ENCODE measurements at places on chromosomes 4 and X. TPM values are rescaled to one million over a fixed set of nuclear protein-coding genes. Genes with fewer than 3 reads are reported as not detected.

DNA sequence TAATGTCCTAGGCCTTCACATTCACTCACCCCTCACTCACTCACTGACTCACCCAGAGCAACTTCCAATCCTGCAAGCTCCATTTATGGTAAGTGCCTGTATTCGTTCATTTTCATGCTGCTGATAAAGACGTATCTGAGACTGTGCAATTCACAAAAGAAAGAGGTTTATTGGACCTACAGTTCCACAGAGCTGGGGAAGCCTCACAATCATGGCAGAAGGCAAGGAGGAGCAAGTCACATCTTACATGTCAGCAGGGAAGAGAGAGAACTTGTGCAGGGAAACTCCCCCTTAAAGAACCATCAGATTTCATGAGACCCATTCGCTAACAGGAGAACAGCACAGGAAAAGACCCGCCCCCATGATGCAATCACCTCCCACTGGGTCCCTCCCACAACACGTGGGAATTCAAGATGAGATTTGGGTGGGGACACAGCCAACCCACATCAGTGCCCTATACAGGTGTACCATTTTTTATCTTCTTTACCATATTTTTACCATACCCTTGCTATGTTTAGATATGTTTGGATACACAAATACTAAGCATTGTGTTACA lies 18.2 kb upstream of the TLR1 start:
- no peak for DNase-seq

- no peak for DNase-seq
These were observed 379.7 kb downstream of the TLL1 start for GRCh38 chr4:166252487-166253402.

- DNase-seq: no peak
These were observed 11.8 kb downstream of the AMBN start for GRCh38 chr4:70603856-70604255.

- no peak for DNase-seq
These were observed 8.2 kb downstream of the MSANTD1 start for GRCh38 chr4:3257103-3257555.

DNA sequence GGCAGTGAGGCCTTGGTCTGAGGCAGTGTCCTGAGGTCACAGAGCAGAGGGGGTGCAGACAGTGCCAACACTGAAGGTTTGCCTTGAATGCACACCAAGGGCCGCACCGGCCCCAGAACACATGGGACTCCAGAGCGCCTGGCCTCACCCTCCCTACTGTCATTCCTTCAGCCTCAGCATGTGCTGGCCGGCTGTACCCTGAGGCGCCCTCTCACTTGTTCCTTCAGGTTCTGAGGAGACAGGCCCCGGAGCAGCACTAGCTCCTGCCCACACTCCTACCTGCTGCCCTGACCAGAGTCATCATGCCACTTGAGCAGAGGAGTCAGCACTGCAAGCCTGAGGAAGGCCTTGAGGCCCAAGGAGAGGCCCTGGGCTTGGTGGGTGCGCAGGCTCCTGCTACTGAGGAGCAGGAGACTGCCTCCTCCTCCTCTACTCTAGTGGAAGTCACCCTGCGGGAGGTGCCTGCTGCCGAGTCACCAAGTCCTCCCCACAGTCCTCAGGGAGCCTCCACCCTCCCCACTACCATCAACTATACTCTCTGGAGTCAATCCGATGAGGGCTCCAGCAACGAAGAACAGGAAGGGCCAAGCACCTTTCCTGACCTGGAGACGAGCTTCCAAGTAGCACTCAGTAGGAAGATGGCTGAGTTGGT lies 2.4 kb downstream of the MAGEA12 start:
- DNase-seq: no peak

Gene ZNF141
- 22.1 TPM for total RNA-seq
